Femur (tissue), 1 donor: ENCODE measurements at places on chromosomes 1 and 21.

DNA sequence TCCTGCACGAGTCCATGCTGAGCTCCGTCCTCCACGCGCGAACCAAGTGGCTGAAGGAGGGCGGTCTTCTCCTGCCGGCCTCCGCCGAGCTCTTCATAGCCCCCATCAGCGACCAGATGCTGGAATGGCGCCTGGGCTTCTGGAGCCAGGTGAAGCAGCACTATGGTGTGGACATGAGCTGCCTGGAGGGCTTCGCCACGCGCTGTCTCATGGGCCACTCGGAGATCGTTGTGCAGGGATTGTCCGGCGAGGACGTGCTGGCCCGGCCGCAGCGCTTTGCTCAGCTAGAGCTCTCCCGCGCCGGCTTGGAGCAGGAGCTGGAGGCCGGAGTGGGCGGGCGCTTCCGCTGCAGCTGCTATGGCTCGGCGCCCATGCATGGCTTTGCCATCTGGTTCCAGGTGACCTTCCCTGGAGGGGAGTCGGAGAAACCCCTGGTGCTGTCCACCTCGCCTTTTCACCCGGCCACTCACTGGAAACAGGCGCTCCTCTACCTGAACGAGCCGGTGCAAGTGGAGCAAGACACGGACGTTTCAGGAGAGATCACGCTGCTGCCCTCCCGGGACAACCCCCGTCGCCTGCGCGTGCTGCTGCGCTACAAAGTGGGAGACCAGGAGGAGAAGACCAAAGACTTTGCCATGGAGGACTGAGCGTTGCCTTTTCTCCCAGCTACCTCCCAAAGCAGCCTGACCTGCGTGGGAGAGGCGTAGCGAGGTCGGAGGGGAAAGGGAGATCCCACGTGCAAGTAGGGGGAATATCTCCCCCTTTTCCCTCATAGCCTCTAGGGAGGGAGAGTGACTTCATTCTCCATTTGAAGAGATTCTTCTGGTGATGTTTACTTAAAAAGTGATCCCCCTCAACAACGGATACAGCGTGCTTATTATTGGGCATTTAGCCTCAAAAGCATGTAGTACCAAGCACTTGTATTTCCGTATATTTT lies 991 bp downstream of the PRMT6 start:
- peak; percentile 85 for DNase-seq

- no peak for DNase-seq
Observed at GRCh38 chr1:39650431-39650830, 11.0 kb upstream of the HEYL start.

GRCh38 chr1:154179946-154180687 lies 11.8 kb downstream of the TPM3 start:
- no peak for DNase-seq

DNA sequence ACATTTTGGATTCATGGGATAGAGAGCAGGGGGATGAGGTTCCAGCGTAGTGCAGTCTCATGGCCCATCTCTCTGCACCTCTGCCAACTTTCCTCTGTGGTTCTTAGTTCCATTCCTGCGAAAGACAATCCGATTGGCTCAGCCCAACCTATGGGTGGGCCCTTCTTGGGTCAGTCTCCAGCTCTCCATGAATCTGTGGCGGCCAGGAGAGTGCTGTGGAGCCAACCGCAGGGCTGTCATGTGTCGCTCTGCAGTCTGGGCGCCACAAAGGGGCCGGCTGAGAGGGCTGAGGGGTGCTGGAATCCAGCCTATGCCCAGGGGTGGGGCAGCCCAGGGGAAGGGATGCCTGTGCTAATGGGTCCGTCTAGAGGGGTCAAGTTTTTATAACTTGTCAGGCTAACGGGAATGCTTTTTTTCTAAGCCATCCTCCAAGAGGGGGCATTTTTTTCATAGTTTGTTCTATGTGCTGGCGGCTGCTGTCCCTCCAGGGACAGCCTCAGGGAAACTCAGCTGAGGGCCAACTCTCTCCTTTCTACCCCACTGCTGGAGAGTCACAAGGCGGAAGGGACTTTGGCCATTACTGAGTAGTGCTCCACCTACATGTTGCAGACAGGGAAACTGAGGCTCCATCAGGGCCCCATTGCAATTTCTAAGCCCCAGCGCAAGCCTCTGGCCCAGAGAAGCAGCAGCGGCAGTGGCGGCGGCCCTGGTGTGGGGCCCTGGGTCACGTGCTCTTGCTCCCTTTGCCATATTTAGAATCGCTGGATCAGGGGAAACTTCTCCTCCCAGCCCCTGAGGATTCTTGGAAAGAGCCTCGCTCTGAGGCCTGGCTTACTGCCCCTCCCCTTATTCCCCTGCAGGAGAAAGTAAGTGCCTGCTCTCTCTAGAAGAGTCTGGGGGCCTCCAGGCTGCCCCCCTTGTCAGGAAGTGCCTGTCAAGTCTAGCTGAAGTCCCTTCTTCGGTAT lies 23.4 kb downstream of the KCNQ4 start:
- DNase-seq: peak; percentile 86

DNA sequence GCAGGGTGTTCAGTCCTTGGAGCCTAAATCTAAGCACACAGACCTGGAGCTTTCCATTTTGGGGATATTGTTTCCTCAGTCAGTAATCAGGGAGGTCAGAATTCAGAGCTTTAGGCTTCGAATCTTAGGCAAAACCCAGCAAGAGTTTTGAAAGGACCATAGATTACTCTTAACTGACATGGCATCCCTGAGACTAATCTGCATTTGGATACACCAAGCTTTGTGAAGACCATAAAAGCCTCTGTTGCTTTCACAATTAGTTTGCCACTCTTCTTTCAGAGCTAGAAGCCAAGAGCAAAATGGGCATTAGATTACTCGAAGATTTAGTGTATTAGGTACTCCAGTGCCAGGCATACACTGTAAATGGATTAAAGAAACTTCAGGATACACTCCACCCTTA lies 131.8 kb upstream of the GREM2 start:
- DNase-seq: no peak

DNA sequence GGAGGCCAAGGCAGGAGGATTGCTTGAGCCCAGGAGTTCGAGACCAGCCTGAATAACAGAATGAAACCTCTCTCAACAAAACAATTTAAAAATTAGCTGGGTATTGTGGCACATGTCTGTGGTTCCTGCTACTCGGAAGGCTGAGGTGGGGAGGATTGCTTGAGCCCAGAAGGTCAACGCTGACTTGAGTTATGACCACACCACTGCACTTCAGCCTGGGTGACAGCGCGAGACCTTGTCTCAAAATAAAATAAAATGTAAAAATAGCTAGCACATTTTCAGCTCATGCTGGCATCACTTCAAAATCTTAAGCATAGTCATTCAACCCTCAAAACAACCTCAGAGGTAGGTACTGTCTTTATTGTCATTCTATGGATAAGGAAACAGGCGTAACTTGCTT lies 6.4 kb downstream of the JAK1 start:
- DNase-seq: no peak
